Activated CD4-positive, alpha-beta T cell treated with anti-CD3 and anti-CD28 coated beads for 4 hours (primary cell): ENCODE measurements at places on chromosomes 4 and X.

DNA sequence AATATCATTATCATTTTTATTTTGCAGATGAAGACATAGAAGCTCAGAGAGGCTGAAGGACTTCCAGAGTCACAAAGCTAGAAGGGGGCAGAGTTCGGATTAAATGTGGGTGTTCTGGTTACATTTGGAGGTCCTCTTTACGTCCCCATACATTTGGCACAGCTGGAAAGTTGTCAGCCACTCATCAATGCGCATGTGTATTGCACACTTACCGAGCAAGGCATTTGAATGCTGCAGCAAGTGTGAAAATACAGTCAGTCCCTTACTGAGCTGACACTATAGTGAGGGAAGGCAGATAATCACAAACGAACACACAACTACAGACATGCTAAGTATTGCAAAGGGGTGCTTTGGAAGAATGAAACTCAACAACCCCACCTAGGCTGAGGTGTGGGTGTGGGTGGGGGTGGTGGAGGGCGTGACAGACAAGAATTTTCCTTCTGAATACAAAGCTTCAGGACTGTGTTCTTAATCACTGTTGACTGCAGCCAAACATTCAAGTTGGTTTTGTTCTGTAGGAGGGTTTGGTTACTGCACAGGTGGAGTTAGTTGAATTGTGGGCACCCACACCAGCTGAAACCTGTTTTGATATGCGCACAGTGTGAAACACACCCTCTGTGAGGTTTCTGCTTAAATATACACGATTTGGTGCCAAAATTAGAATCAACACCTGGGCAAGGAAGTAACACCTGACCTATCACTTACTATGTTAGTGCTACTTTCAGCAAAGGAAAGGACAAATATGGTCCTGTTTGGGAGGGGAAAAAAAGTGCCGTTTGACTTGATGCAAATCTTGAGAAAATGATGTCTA lies 72.4 kb downstream of the COQ2 start:
- peak; percentile 39 for DNase-seq

DNA sequence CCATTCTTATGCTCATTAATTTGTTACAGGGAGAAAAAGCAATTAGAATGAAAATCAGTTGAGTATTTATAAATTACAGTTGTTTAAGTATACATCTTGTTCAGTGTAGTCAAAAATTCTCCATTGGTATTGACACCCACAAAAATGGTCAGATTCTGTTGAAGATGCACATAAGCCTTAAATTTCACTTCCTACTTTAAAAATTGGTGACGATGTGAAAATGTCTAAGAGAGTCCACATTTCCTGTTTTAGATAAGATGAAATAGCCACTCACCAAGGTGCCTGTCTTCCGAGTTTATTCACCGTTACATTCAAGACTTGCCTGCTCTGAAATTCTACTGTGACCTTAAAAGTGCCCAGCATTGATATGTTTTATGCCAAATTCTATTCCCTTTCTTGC lies 93.6 kb downstream of the GPR143 start:
- no peak for DNase-seq

GRCh38 chr4:47373174-47373573 lies 90.3 kb downstream of the COMMD8 start:
- no peak for DNase-seq

DNA sequence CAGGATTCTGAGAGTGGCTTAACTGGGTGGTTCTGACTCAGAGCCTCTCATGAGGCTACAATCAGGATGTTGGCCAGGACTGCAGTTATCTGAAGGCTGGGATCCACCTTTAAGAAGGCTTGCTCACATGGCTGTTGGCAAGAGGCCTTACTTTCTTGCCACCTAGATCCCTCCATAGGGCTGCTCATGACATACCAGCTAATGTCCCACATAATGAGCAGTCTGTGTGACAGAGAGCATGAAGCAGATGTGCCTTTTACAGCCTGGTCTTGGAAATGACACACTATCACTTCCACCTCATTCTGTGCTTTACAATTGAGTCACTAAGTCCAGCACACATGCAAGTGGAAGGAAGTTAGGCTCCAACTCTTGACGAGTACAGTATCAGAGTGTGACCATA lies 4.3 kb upstream of the RBM3 start:
- no peak for DNase-seq
